Activated CD4-positive, alpha-beta T cell treated with anti-CD3 and anti-CD28 coated beads for 24 hours (primary cell): ENCODE measurements at places on chromosomes 3 and 15.
A peak's percentile ranks its signal among the peaks of the same experiment; 100 is the strongest.

- no peak for DNase-seq
Observed at GRCh38 chr15:59168536-59168935, 38.1 kb upstream of the LDHAL6B start.

DNA sequence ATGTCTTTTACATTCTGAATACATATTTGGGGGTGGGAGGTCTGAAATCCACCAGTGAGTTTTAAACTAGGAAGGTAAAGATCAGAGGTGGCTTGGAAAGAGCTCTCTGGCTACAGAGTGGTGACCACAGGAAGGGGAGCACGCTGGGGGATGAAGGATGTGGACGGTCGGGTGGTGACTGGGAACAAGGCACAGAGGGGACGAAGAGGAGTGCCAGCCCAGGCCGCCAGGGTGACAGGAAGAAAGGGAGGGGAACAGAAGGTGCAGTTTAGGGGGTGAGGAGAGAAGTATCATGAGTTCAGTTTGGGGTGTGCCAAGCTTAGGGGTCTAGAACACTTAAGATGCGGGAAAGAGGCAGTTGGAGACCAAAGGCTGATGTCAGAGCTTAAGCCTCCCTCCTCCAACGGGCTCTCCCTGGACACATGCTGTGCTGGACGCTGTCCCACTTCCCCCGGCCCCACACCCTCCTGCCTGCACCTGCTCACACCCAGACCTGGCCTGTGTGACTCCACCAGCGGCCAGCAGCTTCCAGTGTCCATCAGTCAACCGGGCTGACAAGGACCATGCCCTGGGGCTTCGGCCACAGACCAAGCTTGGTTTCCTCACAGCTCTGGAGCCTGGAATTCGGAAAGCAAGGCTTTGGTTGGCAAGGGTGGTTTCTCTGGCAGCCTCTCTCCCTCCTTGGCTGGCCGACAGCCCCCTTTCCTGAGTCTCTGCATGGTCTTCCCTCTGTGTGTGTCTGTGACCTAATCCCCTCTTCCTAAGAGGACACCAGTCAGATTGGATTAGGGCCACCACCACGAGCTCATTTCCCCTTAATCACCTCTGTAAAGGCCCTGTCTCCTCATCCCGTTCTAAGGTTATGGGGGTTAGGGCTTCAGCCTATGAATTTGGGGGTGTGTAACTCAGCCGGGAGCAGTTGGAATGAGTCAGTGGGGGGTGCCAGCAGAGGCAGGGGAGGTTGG, 120.4 kb upstream of the IQSEC1 start:
- DNase-seq, result no peak

GRCh38 chr3:37945156-37945806, 45.3 kb upstream of the VILL start:
- DNase-seq, result no peak

DNA sequence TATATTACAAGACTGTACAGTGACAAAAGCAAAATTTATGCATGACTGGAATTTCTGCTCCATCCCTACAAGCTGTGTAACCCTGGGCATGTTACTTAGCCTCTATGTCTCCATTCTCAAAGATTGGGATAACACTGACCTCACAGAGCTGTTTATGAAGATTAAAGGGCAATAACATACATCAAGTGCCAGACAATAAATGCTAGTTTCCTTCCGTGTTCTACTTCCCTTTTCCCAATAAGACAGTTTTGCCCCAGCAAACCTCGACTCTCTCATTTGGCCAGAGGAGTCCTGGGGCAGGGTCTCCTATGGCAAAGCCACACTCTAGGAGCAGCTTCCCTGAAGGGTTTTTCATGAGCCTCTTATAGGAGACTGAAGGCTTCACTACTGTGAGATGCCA, 7.5 kb downstream of the HEXA start:
- no peak for DNase-seq

GRCh38 chr15:99442252-99442897, 123.4 kb upstream of the MEF2A start:
- no peak for DNase-seq

GRCh38 chr15:70065006-70065722, 32.6 kb downstream of the TLE3 start:
- no peak for DNase-seq

DNA sequence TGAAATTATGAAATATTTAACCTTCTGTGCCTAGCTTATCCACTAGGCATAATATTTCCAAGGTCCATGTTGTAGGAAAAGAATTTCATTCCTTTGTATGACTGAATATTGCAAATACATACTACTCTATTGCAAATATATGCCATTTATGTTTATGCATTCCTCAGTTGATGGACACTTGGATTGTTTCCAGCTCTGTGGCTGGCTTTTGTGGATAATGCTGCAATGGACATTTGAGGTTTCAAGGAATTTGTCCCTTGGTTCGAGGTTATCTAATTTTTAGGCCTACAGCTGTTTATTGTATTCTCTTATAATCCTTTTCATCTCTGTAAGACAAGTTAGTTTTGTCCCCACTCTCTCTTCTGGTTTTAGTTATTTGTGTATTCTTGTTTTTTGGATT, 7.7 kb upstream of the AADACL2 start:
- no peak for DNase-seq

- DNase-seq, result no peak
Observed at GRCh38 chr3:80366808-80367548, 599.2 kb upstream of the ROBO1 start.

DNA sequence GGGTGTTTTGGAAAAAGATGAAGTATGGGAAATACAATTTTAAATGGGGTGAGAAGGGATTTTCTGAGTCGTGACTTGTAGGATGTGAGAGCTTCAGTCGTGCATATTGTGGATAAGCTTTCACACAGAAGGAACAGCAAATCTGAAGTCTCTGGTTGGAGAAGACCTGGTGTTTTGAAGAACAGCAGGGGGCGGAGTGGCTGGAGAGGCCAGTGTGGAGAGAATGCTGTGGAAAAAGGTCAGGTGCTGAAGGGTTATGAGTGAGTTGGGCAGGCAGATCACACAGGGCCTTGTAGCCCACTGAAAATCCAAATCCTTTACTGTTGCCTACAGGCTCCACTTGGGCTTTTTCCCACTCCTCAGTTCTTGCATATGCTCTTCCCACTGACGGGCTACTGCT, 14.1 kb upstream of the SCAANT1 start:
- DNase-seq, result no peak

DNA sequence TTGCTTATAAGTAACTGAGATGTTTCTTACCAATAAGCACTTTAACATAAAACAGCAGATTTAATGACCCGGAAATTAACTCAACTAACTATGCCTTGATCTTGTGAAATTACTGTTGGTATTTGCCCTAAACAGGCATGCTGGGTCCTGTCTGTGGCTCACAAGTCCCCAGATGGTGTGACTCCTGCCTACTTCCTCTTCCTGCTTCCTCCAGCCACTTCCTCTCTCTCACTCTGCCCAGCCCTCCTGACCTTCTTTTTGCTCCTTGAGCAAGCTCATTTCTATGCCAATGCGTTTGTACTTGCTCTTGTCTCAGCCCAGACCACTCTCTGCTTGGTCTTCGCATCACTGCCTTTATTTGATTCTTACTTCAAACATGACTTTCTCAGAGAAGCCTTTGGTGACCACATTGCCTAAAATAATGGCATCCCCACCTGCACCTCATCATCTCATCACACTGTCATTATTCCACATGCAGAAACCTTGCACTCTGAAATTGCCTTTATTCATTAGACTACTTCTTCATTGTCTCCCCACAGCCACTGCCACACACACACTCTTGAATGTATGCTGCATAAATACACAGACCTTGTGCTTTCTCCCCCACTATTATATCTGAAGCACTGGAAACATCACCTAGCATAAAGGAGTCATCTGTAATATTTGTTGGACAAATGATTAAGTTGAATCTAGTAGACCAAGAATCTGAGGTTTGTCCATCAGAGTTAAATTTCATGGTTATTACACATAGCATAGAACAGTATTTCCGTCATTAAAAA, 256.3 kb upstream of the SEMA6D start:
- no peak for DNase-seq

GRCh38 chr15:85607842-85608241, 186.9 kb downstream of the KLHL25 start:
- DNase-seq, result no peak

- no peak for DNase-seq
Observed at GRCh38 chr15:44729408-44730127, 6.8 kb upstream of the TRIM69 start.

- no peak for DNase-seq
Observed at GRCh38 chr3:26622621-26623418, at the start of gene LRRC3B. TSS of gene LRRC3B (plus strand) at chr3:26622772. CDS start at chr3:26709673, 86,901 bp downstream.

- DNase-seq, result no peak
Observed at GRCh38 chr3:178504128-178504527, 32.1 kb upstream of the KCNMB2 start.

DNA sequence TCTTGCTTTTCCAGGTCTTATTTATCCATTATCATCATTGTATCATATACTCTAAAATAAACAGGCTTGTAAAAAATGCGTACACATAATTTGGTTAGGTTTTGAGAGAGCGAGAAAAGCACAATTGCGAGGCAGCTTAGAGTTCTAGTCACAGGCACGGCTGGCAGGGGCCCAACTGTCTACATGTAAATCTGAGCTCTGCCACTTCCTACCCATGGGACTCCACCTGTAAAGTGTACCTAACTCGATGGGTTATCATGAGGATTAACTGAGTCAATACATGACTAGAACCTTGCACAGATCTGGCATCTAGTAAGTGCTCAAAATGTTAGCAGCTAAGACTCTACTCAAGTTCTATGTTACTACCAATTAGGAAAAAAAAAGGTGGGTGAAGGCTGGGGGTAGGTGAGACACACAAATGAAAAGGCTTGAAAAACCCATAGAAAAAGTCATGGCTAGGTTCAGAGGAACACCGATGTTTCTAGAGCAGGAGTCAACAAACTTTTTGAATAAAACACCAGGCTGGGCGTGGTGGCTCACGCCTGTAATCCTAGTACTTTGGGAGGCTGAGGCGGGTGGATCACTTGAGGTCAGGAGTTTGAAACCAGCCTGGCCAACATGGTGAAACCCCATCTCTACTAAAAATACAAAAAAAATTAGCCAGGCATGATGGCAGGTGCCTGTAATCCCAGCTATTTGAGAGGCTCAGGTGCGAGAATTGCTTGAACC, 36.2 kb downstream of the GLB1 start:
- DNase-seq, result peak; percentile 59

DNA sequence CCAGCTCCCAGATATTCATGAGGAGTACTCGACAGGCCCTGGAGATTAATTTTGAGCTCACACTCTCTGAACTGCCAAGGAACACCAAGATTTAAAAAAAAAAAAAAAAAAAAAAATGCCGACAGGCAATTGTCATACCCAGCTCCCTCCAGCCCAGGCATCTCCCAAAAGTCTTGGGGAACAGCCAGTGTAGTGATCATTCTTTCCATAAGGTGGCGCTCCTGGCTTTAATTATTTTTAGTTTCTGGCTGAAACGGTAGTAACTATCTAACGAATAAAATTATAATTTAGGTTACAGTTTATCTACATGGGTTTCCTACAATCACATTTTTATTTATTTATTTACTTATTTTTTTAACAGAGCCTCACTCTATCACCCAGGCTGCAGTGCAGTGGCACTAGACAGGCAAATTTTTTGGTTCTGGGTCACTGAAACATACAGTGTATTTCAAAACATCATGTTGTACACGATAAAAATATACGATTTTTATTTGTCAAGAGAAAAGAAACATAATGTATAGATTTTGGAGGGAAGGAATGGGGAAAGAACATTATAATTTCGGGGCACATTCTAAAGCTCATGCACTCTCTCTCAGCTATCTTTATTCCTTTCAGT, 157.3 kb downstream of the ADAMTS9 start:
- no peak for DNase-seq

DNA sequence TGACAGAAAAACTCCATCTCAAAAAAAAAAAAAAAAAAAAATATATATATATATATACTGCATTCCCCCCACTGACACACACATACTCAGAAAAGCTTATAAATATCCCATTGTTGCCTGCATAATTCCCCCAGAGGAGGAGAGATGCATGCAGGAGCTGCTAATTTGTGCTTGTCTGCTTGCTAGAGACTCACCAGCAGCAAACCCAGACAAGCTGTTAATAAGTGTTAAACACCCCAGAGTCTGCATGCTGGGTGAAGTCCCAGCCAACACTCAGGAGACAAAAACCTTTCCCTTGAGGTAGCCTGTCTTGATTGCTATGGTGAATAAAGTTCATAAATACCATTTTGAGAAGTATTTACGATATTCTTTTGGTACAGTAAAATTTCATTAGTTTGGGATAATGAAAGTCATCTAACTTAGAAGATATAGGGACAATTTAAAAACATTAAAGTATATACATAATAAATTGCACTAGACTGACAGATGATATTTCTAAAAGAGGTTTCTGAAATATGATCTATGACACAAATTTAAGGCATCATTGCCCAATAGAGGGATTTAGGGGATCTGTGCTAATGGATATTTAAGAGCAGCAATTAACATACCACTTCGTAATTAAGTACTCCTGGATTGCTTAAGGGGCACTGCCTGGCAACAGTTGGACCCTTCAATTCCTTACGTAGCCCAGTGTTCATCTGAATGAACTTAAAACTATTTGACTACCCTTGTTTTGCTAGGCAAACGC, 400.0 kb upstream of the C2CD4B start:
- DNase-seq, result no peak

DNA sequence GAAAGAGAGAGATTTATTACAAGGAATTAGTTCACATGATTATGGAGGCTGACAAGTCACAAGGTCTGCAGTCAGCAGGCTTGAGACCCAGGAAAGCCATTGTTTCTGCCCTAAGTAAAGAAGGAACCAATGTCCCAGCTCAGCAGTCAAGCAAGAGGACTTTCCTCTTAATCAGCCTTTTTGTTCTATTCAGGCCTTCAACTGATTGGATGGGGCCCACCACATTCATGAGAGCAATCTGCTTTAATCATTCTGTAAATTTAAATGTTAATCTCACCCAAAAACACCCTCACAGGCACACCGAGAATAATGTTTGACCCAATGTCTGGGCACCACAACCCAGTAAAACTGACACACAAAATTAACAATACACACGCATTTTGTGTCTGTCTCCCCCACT, 64.3 kb downstream of the TRIM42 start:
- DNase-seq, result no peak

DNA sequence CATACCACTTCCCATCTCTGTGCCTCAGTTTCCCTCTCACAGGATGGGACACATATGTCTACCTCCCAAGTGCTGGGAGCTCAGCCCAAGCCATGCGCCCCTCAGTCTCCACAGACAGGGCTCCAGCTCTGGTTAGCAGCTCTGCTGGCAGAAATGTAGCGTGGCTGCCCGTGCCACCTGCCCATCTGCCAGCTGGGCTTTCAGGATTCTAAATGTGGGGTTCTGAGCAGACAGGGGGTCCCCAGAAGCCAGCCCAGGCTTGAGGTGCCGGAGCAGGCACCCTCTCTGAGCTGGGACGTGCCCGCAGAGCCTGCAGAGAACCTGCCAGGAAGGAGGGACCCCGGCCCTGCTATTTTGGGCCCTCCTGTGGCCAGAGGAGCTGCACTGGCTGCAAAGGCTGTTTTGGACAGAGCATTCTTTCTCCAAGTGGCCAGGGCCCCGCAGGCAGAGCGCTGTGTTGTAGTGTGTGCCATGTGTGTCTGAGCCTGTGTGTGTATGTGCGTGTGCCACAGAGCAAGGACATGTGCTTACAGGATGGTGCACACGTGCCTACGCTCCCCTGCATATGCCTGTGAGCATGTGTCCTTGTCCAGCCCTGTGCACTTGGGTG, 31.7 kb downstream of the PSTPIP1 start:
- no peak for DNase-seq

GRCh38 chr15:76346669-76347481, 10.3 kb downstream of the ISL2 start:
- no peak for DNase-seq

- no peak for DNase-seq
Observed at GRCh38 chr3:126567696-126568438, 9.1 kb upstream of the C3orf22 start.
